ENCODE measurements at places on chromosomes 7 and 10. TPM values are rescaled to one million over a fixed set of nuclear protein-coding genes. Genes with fewer than 3 reads are reported as not detected.

Gene PRPS1L1
- total RNA-seq = 12.7 TPM

Gene BCL7B
- 83.0 TPM for total RNA-seq

Gene VAX1
- total RNA-seq = 0.71 TPM

Gene SLC16A9
- 4.0 TPM for total RNA-seq

Gene RNF133
- total RNA-seq = 11.1 TPM

Gene PNLIPRP2
- total RNA-seq = not detected

Gene ZNF853
- 8.8 TPM for total RNA-seq

Gene SLC26A5
- 1.7 TPM for total RNA-seq

Gene SEMA3A
- total RNA-seq = 1.4 TPM

Gene PIK3CG
- 10.3 TPM for total RNA-seq

Gene SPDYE1
- 7.3 TPM for total RNA-seq

Gene CAMK1D
- total RNA-seq = 14.5 TPM

Gene MMD2
- 21.6 TPM for total RNA-seq

Data from testis (tissue), 5 donors.